ENCODE measurements at places on chromosomes 2 and 18.

GRCh38 chr2:163692611-163693482 lies 43.0 kb downstream of the FIGN start:
- DNase-seq = no peak

DNA sequence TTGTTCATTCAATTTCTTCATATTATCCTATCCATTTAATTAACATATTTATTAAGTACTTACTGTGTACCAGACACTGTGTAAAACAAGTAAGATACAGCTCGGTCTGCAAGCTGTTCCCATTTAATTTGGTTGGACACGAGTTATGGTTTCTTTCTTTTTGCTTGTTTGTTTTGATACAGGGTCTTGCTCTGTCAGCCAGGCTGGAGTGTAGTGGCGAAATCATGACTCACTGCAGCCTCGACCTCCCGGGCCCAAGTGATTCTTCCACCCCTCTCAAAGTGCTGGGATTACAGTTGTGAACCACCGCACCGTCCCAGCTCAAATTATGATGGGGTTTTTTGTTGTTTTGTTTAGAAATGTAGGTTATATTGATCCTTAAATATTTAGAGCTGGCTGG lies 9.0 kb downstream of the CYBRD1 start:
- DNase-seq = no peak

DNA sequence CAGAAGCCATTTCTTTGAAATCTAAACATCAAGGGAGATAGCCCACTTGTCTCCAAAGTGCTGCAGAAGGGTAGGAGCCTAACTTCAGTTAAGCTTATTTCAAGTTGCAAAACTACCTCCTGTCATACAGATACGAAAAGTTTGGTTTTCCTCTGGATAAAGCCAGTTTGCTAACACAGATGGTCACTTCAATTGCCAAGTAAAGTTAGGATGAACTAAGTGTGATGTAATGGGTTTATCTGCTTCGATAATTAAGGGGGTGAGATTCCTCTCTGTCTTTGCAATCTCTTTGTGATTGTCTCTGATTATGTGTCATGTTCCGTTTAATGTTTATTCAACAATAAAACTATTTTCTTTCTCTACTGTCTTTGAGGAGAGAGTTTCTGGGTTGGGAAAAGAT lies 156.4 kb downstream of the SLC39A10 start:
- DNase-seq = no peak

DNA sequence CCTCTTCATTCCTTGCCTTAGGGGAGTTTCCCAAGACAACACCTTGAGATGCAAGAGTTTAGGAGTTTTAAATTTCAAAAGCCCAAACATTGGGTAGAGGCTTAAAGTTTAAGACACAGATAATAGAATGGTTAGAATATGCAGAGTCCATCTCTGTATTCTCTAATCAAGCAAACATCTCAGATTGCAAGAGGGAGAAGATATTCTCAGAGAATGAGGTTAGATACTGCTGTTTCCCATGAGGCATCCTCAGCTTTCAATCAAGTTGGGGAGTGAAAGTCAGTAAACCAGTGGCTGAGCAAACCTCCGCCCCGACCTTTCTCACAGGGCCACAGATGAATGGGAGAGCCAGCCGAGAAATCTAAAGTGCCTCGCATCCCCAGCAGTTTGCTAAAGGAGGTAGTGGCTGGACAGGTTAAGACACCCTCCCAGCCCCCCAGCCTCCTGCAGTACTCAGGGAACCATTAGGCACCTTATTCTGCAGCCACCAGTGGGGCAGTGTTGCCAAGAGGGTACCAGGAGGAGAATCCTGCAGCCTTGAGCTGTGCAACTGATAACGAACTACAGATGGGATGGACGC lies 30.0 kb downstream of the FBXO36 start:
- no peak for DNase-seq

- no peak for DNase-seq
Observed at GRCh38 chr2:17976871-17977746, 98.6 kb downstream of the KCNS3 start.

GRCh38 chr2:96874198-96874831 lies 4.4 kb upstream of the SEMA4C start:
- no peak for DNase-seq

- DNase-seq = no peak
Observed at GRCh38 chr2:19360966-19361321, 2.5 kb upstream of the OSR1 start.

DNA sequence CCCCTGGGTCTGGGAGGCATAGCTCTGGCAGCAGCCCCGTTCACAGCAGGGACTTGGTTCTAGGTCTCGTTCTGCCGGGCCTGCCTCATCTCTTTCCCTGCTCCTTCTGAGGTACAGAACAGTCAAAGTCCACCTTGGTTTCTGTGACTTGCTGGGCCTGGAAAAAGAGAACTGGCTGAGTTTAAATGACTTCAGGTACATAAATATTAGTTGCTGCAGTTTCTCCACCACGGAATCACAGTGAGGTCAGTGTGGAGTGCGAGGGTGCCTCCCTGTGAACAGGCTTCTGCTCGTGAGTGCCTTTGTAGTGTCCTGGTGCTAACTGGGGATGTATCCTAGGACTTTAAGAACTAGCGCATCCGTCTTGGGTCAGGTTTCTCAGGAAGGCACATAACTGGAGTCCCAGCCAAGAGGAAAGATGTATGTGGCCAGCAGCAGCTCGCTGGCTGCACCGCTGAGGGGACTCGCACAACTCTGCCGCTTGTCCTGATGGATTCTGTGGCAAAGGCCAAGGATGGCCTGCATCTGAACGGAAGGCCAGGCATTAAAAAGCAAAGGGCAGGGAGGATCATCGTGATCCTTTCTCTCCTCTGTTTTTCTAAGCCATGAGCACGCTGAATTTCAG lies 188.6 kb downstream of the SH3RF3 start:
- DNase-seq = no peak

DNA sequence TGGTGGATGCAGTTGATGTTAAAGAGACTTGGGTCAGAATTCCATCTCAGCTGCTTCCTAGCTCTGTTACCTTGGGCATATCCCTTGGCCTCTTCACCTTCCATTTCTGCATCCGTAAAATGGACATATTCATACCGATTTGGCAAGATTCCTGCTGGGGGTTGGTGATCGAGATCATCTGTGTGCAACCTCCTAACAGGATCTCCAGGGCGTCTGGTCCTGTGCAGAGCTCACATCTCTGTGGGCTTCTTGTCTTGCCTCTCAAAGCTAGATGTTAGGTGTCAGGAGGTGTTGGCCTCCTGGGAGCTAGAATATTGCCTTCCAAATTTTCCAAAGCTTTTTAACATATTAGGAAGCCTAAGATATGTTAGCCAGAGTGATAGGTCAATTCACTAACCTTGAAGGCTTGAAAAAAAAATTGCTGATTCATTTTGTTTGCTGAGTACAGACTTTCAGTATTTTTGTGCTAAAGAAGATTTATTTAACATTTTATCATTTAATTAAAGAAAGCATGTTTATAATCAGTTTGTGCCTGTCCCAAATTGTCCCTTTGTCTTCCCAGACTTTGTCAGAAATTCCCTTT lies 69.7 kb upstream of the ZNF516 start:
- no peak for DNase-seq

DNA sequence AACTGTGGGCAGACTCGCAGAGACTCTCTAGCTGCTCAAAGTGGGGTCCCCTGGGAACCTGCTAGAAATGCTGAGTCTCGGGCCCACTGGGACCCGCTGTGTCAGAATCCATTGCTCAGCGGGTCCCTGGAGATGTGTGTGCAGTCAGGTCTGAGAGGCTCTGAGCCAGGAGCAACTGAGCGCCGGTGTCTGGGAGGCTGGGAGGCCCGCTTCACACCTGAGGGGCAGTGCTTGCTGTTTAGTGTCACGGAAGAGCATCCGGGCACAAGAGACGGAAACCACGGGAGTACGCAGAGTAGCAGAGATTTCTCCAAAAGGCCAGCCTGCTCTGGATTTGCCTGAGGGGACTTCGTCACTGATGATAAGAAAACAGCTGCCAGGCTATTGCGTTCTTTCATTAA lies 70.1 kb downstream of the EDAR start:
- DNase-seq = no peak

GRCh38 chr2:9097239-9097638 lies 93.8 kb upstream of the MBOAT2 start:
- DNase-seq = no peak

- peak; percentile 51 for DNase-seq
Observed at GRCh38 chr2:8543383-8544170, 138.3 kb upstream of the ID2 start.

GRCh38 chr2:109711230-109712122 lies 82.6 kb upstream of the RGPD5 start:
- peak; percentile 9 for DNase-seq

DNA sequence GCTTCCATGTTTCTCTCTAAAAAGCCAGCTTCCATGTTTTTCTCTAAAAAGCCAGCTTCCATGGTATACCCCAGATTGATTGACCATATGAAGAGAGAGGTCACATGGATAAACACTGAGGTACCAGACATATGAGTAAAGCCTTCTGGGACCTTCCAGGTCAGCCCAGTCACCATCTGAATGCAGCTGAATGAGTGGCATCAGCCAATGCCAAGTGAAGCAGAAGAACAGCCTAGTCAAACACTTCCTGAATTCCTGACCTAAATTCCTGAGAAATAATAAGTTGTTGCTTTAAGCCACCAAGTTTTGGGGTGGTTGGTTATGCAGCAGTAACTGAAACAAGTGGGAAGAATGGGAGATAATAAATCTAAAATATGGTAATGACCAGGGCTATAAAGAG lies 5.7 kb upstream of the ALS2 start:
- DNase-seq = no peak

DNA sequence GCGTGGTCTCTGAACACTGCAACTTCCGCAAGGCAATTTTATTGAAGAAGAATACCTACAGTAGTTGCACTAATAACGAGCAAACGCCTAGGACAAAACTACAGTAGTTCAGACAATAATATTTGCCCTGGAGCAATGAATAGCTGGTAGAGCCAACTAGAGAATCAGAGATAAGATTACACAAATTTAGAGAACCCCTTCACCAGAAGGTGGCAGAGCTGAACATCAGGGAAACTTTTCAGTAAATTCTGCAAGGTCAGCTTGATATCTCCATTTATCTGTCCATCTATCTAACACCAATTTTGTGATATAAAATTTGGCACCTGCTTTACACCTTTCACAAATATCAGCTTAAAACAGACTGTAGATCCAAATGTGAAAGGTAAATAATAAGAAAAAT lies 43.8 kb downstream of the CDH19 start:
- peak; percentile 83 for DNase-seq

DNA sequence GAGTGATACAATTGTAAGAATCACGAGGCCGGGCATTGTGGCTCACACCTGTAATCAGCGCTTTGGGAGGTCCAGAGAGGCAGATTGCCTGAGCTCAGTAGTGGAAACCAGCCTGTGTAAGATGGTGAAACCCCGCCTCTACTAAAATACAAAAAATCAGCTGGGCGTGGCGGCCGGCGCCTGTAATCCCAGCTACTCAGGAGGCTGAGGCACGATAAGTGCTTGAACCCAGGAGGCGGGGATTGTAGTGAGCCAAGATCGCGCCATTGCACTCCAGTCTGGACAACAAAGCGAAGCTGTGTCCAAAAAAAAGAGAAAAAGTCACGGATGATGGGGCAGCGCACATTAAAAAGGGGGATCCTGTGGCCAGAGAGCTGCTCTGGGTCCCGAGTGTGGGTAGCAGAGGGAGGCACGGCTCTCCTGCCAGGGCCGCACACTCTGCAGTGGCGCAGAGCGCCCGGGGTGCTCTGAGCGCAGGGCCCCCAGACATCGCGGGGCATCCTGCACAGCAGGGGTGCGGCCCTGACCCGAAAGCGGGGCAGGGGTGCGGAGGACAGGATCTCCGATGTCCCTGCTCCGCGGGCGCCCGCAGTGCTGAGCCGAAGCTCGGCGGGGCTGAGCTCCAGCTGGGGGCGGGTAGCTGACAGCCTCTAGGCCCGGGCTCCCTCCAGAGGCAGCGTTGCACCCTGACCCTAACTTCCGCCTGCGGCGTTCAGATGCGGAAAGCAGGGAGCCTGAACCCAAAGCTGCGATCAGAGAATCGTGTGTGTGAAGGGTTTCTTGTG lies 30.4 kb upstream of the RAB6D start:
- DNase-seq = no peak

DNA sequence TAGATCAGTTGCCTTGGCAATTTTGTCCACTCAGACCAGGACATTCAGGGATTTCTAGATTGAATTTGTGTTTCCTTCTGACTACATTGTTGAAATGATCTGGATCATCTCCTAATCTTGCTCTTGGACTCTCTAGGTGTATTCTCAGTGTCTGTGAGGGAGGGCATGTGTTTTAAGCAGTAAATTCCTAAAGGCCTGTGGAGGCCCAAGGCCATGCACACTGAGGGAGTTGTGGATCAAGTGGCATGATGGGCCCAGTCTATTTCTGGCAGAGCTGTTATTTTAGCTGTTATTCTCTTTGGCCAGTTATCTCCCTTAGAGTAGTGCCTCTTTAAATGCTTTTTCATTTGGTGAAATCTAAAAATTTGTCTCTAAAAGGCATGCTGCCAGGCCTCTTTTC lies 144.9 kb downstream of the RPIA start:
- no peak for DNase-seq

DNA sequence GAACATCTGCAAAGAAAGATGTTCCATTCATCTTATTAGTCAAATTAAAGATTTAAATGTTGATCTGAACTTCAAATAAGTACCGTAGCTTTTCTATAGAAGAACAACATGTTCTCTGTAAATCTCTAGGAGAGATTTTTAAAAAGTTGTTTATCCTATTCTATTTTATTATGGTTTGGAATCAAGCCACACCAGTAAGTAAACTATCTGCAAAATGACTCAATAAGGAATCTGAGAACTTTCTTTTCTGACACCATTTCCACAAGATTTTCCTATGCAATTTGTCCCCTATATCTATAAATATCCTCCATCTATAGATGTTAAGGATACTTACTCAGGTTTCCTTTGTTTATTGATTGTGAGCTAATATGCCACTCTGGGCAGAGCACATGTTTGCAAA lies 736.6 kb downstream of the CBLN2 start:
- no peak for DNase-seq

GRCh38 chr18:35641916-35642315 lies 60.4 kb downstream of the GALNT1 start:
- DNase-seq = no peak

GRCh38 chr2:191474464-191474863 lies 203.5 kb upstream of the NABP1 start:
- no peak for DNase-seq

DNA sequence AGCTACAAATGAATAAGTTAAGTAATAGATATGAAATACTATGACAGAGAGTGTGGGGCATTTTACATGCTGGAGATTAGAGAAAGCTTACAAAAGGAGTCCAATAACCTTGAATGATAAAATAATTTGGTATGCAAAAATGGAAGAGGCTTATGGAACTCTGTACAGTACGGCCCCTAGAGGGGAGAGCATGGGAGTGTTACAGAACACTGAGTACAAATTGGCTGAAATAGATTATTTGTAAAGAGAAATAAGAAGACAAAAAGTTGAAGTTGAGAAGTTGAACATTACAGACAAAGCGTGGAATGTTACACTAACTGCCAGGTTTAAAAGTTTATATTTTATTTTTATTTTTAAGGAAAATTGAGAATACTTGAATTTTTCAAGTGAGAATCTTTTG lies 192.1 kb upstream of the DOK6 start:
- no peak for DNase-seq

GRCh38 chr2:60899230-60899891 lies 18.0 kb downstream of the REL start:
- DNase-seq = no peak

All from NCI-H1417 (cell line).